Stimulated activated memory B cell treated with anti-CD40 and anti-IgM and Interleukin-4, amounts not matched to agents 10 μg/mL and 1 μg/mL and 100 μg/mL, for 72 hours (primary cell): ENCODE measurements at places on chromosomes 12 and 14.

DNA sequence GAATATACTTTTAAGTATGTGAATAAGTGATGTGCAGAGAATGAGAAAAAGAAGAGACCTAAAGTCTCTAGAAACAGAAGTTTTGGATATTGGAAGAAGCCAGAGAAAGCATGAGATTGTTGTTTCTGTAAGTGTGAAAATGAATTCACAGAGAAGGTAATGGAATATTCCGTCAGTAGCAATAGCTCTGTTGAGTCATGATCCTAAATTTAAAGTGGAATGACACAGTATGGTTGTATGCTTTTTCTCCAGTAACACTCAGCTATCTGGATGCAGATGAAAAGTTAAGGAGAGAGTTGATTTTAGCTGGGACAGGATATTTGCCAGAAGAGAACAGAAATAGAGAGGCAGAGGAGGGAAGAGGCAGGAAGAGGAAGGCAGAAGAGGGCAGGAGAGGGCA lies 1166.3 kb downstream of the GALC start:
- ATAC-seq: no peak

GRCh38 chr12:82966001-82966559 lies 279.4 kb downstream of the TMTC2 start:
- no peak for ATAC-seq

GRCh38 chr14:75752086-75752485 lies 91.0 kb downstream of the TTLL5 start:
- no peak for ATAC-seq

DNA sequence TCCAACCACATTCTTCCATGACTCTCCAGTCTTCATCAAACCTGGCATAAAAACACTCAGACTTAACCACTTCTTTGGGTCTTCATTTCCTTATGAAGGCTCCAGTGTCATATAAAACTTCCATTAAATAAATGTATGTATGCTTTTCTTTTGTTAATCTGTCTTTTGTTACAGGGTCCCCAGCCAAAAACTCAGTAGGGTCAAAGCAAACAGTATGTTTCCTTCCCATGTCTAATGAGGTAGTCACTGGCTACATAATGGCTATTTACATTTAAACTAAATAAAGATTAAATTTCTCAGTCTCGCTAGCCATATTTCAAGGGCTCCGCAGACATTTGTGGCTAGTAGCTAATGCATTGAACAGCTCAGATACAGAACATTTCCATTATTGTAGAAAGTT lies 40.1 kb upstream of the STAB2 start:
- ATAC-seq: no peak

GRCh38 chr12:6376079-6376869 lies 911 bp upstream of the SCNN1A start:
- ATAC-seq: no peak

GRCh38 chr14:104545942-104546501 lies 33.5 kb upstream of the C14orf180 start:
- no peak for ATAC-seq

DNA sequence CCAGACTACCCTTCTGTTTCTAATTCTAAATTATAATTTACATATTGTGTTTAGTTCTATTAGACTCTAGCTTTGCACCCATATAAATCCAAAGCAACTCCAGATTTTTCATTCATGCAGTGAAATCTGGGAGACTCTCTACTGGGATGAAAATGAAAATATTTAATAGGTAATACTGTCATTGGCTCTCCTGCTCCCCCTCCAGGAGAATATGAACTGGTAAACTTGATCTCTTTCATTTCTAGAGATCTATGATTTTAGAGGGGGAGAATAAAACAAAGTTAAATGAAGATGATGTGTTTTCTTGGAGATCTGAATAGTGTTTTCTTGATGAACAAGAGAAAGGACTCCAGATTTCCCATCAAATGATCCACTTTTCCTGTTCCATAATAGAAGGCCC lies 104.3 kb upstream of the TMCC3 start:
- no peak for ATAC-seq
